Stimulated activated CD8-positive, alpha-beta memory T cell treated with anti-CD3 and anti-CD28 coated beads, Interleukin-15, amount 100 ng/mL, for 24 hours (primary cell): ENCODE measurements at places on chromosomes 3 and 15.

- no peak for DNase-seq
Observed at GRCh38 chr3:87501076-87501475, 224.7 kb upstream of the POU1F1 start.

- no peak for DNase-seq
Observed at GRCh38 chr3:141414800-141415462, 46.6 kb downstream of the ZBTB38 start.

- DNase-seq, result no peak
Observed at GRCh38 chr3:11005686-11006256, 13.2 kb downstream of the SLC6A1 start.

GRCh38 chr15:81880833-81881232 is 165.0 kb downstream of the MEX3B start:
- DNase-seq, result no peak

DNA sequence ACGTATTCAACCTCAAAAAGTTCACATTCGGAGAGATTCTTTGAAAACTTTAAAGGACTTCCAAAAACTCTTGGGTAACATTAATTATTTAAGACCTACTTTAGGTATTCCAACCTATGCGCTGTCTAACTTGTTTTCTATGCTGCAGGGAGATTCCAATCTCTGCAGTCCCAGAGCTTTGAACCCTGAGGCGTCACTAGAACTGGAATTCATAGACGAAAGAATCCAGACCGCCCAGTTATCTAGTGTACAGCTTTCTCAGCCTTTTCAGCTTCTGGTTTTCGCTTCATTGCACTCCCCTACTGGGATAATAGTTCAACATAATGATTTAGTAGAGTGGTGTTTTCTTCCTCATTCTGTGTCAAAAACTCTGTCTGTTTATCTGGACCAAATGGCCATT is 711.3 kb downstream of the ROBO1 start:
- no peak for DNase-seq

GRCh38 chr3:115922681-115923347 is 299.5 kb downstream of the GAP43 start:
- no peak for DNase-seq

DNA sequence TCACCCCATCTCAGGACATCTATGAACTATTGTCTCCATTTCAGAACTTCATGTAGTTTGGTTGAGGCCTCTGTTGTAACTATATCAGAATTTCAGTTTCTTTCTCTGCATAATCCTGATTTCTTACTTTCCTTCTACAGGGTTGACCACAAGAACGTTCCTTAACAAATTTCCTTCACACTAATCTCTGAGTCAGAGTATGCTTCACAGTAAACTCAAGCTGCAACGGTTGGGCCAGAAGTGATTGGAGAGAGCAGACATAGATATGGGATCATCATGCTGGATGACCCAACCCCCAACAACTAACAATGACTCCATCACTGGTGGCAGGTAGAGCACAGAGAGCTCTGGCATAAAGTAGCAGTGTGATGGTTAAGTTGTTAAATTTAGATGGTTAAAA is 128.8 kb upstream of the OSTN start:
- no peak for DNase-seq

DNA sequence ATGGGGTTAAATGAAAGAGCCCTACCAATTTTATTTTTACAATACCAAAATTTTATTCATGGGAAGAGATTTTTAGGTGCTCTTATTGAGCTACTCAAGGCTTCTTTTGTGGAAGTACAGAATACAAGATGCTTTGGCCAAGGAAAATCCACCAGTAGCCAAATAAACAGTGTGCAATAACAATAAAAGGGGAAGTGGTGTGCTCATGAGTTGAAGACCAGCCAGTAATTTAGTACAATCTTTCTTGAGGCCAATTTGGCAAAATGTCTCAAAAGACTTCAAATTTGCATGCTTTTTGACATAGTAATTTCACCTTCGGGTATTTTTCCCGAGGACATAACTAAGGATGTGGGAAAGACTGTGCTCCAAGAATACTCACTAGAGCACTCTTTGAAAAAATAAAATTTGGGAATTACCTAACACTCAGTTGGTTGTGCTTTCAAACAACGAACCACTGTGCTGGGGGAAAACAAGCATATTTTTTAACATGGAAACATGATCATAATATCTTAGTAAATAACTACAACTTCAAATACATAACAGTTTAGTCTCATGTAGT is 294.0 kb downstream of the DIPK2A start:
- no peak for DNase-seq

DNA sequence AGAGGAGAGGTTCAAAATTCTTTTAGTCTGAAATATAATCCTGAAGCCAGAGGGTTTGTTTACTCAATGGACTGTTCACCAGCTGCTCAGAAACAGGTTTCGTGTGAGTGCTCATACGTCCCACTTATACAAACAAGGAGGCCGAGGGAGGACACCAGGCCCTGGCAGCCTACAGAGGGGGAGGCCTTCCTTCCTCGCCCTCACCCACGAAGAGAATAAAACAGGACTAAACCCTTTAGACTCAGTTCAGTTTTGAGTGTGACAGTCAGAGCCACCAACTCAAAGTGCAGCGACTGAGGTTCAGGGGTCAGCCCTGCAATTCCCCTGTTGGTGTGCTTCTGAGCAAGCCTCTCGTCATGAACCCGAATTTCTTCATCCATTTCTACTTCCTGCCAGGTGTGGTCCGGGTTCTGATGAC is 17.3 kb downstream of the FAM174B start:
- no peak for DNase-seq

DNA sequence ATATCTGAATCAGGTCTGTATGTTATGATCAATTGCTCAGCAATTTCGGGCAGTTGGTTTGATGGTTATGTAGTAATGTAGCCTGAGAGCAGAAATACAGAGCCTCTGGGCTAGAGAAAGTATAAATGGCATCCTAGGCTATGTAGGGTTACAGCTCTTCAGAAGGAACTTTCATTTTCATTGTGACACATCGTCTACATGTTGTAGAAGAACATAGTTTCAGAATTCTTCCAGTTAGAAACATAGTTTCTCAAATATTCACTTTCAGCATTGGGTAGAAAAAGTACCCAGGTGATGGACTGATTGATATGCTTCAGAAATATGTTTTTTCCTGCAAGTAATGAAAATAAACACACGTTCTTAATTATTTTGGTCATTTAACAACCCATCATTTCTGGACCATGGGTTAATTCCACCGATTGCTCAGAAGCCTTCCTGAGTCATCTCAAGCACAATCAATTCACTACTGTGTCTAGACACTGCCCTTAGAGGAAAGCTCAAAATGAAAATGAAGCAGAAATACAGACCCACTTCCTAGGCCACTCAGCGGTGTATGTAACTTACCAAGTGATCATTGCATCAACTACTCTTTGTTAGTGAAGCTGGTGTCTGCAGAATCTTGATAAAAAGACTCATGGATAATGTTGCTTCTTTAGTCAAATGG is 88.8 kb upstream of the TSEN2 start:
- no peak for DNase-seq

- DNase-seq, result no peak
Observed at GRCh38 chr3:42638339-42638842, 15.1 kb upstream of the ZBTB47 start.

- DNase-seq, result no peak
Observed at GRCh38 chr15:89043031-89044002, 44.9 kb upstream of the ABHD2 start.

- DNase-seq, result no peak
Observed at GRCh38 chr3:119790369-119790768, 8.5 kb downstream of the NR1I2 start.

GRCh38 chr3:133836497-133837158 is 31.0 kb downstream of the SRPRB start:
- no peak for DNase-seq

- DNase-seq, result no peak
Observed at GRCh38 chr3:29805757-29806156, 524.9 kb downstream of the RBMS3 start.

DNA sequence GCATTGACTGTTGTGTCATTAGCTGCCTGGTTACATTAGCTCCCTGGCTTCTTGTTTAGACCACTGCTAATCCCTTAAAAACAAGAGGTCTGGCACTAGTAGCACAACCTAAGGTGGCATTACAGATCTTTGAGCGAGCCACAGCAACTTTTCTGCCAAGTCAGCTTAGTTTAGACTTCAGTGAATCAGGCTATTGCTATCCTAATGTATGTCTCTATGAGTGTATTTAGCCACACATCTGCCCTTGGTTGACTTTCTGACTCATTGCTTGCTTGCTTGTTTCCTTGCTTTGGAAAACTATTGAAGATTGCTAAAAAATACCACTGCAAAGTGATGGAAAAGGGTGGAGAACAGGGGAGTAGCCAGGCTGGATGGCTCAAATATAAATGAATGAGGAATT is 50.2 kb downstream of the CHP1 start:
- no peak for DNase-seq

- DNase-seq, result no peak
Observed at GRCh38 chr3:24835510-24835909, 340.9 kb upstream of the THRB start.

DNA sequence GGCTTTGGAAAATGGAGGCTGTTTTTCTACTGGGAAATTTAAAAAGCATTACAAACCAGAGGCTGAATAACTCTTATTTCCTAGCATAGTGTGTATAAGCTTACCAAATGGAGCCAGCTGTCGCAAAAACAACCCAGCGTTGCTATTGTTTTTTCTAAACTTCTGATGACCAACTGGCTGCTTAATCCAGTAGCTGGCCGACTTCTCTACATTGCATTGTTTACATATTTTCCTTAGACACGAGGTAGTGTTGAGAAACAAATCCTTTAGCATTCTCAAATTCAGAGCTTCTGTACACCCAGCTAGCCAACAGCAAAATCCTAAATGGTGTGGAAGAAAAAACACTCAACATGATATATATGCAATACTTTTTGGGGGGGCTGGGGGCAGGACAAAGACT is 161.0 kb upstream of the ADAMTS9 start:
- no peak for DNase-seq

DNA sequence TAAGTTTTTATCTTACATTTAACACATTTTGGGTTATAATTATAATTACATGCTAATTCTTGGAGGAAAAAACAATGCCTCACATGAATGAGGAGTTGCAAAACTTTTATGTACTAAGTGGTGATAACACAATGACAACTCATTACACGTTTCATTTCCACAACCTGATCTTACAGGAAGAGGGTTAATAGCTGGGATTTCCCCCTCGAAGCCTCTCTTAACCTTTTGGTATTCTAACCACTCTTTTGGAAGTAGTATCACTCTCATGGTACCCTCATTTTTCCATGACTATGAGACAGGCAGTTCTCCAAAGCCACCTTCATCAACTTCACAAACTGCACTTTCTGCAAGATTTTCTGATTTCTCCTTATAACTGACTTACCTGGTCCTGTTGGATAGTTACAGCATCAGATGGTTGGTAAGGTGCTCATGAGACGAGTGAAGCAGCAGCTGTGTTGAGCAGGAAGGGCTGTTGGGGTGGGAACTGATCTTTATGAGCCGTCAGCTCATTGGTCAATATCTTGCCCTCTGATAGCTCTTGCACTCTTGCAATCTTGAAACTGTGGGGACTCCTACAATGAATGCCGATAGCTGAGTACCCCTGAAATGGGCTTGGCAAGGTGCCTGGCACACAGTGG is 41.6 kb downstream of the ACAN start:
- DNase-seq, result no peak

GRCh38 chr15:71515375-71516186 is 294.8 kb upstream of the NR2E3 start:
- no peak for DNase-seq

DNA sequence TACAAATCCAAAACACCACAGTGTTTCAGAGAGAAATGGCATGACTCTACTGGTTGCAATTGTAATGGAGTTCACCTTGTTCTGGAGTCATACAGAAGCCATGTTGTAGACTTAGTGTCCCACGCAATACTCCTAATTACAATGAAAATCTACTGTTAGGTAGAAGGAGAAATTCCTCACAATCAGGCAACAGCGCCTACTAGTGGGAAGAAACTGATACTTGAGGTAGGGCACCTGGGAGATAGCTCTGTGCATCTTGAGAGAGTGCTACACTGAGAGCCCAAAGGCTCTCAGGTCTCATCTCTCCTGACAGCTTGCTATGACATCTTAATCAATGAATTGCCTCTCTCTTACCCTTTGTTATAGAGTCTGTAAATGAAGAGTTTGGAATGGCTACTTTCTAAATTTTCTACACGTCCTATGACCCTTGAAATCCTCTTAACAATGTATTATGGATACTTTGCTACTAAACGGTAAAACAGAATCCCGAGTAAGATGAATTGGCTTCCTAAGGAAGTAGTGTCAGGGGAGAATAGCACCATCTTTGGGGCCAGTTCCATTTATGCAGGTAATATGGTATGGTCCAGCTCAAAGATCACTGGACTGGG is 422.7 kb upstream of the TPRG1 start:
- DNase-seq, result no peak

GRCh38 chr3:88061746-88062145 is 2.7 kb downstream of the ZNF654 start:
- no peak for DNase-seq

DNA sequence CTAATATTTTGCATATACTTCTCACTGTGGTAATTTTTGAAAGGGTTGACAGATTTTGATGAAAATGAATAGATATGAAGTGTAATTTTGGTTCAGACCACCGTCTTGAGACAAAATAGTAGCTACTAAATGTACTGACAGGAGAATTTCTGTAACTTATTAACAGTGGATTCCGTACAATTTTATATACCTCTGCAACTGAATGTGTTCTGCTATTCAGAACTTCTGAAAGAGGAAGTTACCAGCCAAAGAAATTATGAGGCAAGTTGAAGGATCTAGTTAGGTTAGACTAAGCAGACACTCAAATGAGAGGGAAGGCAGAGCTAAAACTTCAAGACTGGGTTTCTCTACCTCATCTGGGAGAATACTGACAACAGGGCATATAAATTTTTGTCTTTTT is 29.4 kb downstream of the GAP43 start:
- no peak for DNase-seq

DNA sequence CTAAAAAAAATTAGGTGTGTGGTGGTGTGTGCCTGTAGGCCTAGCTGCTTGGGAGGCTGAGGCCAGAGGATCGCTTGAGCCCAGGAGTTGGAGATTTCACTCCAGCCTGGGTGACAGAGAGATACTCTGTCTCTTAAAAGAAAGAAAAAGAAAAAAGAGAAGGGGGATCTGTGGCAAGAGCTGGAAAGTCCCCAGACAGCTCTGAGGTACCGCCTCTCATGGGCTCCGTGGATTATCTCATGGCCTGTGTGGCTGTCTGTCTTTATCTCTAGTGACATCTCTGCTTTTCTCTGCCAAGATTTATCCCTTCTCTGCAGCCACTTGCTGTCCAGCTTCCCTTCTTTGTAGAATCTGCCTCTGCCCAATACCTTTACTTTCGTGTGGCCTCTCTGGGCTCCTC is 5.7 kb downstream of the EXOSC7 start:
- DNase-seq, result no peak

DNA sequence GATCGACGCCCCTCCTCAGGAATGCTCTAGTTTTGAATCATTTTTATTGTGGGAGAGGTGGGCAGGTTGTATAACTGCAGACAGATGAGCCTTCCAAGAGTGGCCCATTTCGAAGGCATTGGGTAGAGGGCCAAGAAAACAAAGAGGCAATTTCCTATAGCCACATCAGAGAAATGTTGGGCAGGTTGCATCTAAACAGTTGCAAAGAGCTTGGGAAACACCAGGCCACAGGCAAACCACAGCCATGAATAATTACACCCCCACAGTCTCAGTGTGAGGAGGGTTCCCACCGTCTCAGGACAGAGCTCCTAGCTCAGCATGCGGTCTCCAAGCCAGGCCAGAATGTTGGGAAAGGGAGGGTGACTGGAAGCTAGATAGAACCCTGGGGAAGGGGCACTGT is 257.3 kb downstream of the ABHD5 start:
- no peak for DNase-seq

GRCh38 chr15:46366360-46367007 is 731.7 kb downstream of the SQOR start:
- no peak for DNase-seq
